ENCODE measurements at places on chromosomes 5 and 9.
A peak's percentile ranks its signal among the peaks of the same experiment; 100 is the strongest.

GRCh38 chr9:87786423-87786822 is 60.5 kb downstream of the CTSL start:
- DNase-seq = no peak

GRCh38 chr5:144142824-144143162 is 27.7 kb downstream of the YIPF5 start:
- no peak for DNase-seq

DNA sequence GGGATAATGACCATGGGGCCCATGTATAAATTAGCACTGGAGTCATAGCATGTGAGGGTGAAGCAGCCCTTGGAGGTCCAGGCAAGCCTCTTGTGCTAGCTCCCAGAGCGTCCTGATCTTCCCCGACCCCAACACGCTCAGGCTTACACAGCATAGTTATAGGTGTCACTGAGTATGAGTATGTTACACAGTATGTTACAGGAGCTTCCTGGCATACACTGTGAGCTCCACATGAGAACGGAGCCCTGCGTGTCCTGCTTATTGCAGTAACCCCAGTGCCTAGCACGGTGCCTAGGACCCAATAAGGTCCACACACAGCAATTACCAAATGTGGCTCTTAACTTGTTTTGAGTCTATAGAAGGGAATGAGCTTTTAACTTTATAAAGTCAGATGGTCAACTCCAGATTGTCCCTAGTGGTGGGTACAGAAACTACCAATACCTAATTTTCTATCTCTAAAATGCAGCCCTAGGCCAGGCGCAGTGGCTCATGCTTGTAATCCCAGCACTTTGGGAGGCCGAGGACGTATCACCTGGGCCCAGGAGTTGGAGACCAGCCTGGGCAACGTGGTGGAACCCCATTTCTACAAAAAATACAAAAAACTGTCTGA is 64.1 kb downstream of the PLAC8L1 start:
- DNase-seq = no peak

DNA sequence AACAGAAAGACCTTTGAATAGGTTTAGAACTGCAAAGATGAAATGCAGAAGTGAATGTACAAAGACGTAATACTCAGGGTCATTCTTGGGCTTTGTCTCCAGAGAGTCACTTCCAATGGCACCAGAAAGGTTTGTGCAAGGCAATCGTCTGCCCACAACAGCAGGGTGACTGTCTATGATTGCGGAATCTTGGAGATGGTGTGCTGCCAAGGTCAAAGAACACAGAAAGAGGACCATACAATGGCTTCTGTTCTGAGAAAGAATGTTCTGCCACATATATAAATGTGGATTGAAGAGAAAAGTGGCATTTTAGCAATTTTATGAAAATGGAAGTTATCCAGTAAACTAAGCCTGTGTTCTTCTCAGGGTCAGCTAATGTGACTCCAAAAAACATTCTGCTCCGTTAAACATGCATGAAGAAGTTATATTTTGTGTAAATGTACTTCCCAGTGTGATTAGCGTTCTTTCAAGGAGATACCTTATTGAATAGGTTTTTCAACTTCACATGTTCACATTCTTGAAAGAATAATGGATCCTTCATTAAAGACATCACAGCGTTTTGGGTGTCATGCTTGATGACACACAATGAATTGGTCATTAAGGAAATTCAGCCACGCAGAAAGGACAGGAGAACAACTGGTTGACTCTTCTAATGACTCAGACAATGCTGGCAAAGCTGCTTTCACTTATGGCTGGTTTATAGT is 73.4 kb upstream of the CDH6 start:
- no peak for DNase-seq

GRCh38 chr5:173880306-173880985 is 7.7 kb upstream of the CPEB4 start:
- no peak for DNase-seq

DNA sequence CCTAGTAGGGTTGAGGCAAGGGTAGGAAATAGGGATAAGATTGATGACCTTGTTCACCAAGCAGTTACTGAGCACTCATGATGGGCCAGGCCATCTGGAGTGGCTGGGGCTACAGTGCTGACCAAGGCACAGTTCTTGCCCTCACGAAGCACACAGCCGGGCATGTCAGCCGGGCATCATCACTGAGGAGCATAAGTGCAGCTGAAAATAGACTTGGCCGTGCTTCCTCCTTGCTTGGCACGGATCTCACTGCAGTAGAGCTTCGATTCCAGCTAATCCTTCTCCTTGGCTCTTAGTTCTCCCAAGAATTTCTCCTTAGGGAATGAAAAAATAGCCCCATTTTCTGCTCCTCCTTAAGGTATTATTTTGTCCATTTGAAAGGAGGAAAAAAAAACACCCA is 116.6 kb downstream of the NMUR2 start:
- no peak for DNase-seq

- DNase-seq = no peak
Observed at GRCh38 chr5:43225649-43226245, 33.7 kb downstream of the NIM1K start.

GRCh38 chr9:21030389-21031035 is 928 bp downstream of the HACD4 start:
- peak; percentile 52 for DNase-seq

DNA sequence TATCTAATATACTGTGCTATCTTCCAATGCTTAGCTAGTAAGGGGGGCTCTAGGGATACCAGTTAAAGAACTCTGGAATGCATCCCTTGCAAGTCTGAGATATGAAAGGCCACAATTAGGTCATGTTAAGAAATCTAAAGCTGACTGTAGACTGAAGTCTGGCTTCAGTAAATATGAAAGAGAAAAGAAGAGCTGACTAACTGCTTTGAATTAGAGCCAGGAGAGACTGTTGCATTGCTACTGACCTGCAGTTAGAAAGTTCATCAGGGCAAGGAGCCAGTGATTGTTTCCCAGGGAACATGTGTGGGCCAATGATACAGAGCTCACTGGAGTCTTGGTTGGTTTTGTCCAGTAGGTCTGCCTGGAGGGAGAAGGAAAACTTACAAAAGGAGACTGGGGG is 472.1 kb upstream of the TNC start:
- DNase-seq = no peak

DNA sequence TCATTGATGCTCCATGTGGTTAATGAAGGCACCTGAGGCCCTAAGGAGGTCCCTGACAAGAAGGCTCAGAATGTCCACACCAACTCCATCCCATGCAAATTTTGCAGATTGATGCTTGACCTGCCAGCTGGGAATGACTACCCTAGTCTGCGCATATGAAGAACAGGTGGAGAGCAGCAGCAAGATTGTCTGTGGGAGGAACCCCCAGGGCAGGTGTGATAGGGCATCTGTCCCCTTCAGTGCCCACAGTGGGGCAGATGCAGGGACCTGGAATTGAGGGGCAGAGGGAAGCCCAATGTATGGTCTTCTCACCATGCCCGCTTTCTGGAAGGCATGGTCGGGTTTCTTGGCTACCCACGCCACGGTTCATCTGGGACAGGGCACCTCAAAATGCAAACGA is 79.6 kb downstream of the MACROH2A1 start:
- DNase-seq = no peak

DNA sequence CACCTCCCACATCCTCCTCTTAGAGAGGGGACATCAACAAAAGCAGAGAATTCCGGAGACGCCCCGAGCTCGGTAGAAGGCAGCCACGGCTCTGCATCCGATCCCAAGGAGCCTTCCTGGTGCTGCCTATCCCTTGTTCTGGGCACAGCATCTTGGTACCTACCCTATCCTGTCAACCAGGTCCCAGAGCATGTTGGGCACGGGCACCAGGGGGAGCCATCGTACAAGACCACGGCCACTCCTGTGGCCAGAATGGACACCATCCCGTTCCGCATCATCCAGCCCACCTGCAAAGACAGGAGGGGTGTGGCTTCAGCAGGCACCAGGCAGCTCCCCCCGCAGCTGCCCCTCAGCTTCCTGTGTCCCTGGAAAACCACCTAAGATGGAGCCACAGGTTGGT is 62.7 kb upstream of the ZNF354A start:
- DNase-seq = no peak

- no peak for DNase-seq
Observed at GRCh38 chr9:2691626-2692025, 25.7 kb upstream of the KCNV2 start.

DNA sequence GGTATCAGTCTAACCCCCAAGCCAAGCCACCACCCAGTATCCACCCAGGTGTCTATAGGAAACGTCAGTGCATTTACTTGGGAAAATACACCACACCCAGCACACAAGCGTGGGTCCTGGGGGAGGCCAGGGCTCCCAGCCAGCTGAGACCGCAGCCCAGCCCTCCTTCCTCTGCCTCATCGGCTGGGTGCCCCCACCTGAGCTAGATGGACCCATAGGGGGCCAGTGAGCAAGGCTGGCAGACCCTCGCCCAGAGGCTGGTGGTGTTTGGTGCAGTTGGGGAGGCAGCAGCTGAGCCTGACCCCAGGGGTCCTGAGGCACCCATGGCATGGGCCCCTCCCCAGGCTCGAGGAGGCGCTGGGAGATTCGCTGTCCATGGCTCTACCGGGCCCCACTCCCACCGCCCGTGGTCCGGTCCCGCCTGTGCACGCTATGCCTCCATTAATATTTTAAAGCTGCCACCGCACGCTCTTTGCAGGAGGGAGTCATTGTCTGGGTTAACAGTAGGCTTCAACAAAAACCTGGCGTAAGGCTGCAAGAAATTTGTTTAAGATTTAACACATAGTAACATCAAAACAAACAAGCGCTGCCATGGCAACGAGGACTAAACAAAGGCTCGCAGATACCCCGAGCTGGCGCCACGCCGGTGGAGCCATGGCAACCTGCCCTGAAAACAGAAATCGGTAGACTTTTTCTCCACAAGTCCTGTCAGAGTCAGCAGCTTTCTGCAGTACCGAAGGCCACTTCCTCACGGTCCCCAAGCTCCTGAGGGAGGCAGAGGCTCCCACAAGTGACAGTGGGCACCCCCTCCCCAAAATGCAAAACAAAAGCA is 20.6 kb downstream of the TPPP start:
- peak; percentile 25 for DNase-seq

DNA sequence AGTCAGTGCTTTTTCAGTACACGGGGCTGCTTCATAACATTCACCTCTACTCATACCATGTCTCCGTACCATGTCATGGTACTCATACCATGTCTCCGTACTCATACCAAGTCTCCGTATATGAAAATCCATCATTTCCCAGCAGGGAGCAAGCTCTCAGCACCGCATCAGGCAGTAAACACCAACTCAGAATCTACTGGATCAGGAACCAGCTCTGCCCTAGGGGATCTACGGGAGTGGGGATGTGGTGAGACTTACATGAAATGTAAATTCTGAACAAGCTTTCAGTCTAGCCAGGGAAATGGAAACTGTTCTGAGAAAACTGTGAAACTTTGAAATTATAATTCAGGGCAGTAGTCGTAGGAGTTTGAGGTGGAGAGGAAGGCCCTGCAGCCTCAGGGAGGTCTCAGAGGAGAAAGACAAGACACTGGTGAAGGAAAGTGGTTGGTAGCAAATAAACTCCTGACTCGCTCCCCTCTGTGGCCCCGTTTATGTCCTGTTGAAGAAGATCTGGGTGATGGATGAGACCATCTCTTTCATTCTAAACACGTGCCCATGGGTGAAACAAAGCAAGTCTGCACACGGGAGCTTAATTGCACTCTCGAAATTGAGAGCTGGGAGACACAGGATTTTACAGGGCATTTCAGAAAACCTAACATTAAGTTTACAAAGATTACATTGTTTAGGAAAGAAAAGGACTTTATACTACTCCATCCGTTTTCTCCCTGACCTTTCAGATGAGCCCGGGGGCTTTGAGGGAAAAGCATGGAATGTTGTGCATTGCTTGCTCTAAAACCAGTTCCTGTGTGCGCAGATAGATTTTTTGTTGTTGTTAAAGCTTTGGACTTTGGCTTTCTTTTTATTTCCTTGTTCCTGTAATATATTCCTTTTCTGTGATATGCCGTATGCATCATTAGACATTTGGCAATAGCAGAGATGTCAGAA is 26.8 kb downstream of the ACTBL2 start:
- DNase-seq = no peak

DNA sequence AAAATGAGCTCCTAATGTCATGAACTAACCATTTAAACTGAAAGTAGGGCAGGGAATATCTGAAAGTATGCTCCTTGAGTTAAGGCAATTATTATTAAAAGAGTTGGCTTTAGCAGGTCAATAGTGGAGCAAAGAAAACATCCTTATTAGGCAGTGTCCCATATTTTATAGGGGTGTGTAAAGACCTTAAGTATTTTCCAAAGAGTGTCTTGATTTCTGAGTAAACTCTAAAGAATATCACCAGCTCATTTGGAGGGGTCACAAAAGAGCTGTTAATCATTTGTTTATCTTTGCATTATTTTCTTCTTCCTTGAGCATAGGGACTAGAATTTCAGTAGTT is 109.3 kb downstream of the MUSK start:
- no peak for DNase-seq

DNA sequence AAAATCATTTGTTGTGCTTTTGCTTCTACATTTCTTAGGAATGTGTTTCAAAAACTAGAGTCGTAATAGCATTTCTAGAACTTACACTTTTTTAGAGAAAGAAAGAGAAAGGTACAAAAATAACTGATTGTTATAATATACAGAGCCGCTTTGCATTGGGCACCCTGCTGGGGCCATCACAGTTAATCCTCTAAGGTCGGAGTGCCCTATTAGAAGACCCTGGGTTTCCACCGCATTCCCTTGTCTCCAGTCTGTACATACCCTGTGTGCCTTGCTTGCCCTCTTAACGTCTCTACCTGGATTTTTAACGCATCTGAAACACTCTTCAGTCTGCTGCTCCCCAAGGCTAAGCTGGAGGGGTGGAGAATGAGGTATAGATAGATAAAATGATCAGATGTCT is 1.3 kb downstream of the MARVELD2 start:
- no peak for DNase-seq

DNA sequence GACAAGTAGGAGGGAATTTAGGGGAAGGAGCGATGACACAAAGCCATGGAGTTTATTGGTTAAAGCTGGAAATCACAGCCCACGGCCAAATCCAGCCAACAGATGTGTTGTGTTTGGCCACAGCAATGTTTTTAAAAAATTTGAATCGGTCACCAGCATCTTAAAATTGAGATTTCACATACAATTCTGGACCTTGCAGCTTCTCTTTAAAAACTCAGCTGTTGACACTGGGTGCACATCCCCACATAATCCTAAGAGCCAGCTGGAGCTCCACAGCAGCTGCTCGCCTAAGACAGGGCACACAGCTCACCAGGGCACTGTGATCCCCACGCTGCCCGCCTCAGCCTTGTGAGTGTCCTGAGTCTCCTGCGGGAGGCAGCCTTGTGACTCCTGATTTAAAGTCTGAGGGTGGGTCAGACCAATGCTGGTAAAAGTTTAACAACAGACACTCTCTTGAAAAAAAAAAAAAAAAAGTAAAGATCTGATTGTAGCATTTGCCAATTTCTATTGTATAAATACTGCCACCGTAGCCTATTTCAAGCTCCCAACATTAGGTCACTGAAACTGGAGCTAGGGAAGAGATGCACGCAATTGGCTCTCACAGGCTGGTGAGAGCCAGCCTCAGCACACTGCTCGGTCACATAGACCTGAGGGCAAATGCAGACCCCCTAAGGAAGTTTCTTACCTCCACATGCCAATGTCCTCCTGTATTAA is 124.8 kb downstream of the HSD17B3 start:
- DNase-seq = no peak

GRCh38 chr9:121972501-121972981 is 120.6 kb downstream of the TTLL11 start:
- DNase-seq = no peak

All from GF-D8 (cell line).